ENCODE measurements at places on chromosomes 7 and 10.
A peak's percentile ranks its signal among the peaks of the same experiment; 100 is the strongest.

- DNase-seq: no peak
These were observed 200.5 kb upstream of the POT1 start for GRCh38 chr7:125130173-125130572.

GRCh38 chr7:57769958-57770357, 320.0 kb downstream of the ZNF716 start:
- DNase-seq: no peak

DNA sequence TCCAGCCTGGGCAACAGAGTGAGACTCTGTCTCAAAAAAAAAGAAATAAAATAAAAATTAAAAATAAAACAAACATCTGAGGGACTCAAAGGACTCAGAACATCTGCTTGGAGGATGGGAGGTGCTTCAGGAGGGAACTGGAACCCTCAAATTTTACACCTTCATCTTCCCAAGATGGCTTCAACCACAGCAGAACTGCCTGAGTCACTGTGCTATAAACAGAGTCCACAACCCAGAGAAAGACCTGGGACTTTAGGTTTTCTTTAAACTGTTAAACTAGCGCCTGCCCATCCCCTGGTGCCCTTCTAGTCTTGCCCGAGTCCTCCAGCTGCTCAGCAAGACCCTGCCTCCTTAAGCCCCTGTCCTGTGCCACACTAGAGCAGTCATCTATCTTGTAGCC, 40.8 kb downstream of the RGS10 start:
- DNase-seq: no peak

DNA sequence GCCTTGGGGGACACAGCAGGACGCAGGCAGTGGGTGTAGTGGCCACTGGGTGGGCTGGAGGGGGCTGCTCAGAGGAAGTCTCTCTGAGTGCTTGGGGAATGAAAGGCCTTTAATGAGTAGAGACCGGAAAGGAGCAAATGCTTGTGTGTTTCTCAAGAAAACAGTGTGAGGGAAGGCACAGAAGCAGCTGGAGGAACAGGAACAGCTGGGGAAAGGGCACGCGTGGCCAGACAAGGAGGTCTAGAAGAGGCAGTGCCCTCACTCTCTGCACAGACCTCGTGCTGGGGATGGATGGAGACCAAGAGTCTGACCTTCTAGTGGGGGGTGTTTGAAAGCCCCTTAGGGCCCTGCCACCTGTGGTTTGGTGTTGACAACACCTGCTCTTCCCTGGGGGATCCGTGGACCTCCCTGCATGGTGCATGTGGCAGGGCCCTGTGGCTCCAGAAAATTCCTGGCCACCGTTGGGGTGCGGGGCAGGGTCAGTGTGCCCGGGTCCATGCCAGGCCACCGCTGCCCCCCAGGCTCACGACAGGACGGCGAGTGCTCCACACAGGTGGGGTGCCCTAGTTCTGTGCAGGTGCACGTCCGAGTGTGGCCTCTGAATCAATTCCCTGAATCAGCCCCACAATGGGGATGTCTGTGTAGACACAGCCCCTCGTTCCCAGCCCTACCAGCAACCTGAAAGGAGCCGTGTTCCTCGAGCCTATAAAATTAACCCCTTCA, 25.9 kb upstream of the FAM20C start:
- DNase-seq: no peak

GRCh38 chr7:70470746-70471145, 661.2 kb upstream of the GALNT17 start:
- no peak for DNase-seq

DNA sequence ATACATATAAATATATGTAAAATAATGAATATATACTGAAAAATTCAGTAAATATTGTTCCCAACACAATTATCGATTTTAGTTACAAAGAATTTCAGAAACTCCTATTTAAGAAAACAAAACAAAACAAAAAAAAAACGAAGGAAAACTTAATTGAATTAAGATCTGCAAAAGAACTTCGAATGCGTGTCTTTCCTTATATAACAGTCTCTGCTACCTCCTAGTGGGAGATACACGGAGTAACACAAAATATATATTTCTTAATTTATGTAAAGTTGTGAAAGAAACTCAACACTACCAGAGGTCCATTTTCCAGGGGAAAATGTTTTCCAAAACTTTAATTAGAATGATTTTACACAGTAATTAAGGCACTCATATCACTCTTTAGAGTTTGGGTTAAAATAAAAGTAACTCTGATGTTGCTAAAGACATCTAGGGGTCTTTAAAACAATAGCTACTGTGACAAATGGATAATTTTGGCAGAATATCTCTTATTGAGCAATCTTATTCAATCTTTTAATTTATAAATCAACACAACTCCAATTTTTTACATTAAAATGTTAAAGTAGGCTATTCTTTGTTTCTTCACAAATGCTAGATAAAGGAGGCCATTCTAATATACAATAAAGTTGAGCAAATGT, 41.6 kb downstream of the NEBL start:
- DNase-seq: no peak

- no peak for DNase-seq
These were observed 12.5 kb upstream of the CALD1 start for GRCh38 chr7:134766779-134767519.

GRCh38 chr10:83533290-83533689, 606.0 kb upstream of the GHITM start:
- no peak for DNase-seq

- no peak for DNase-seq
These were observed 61.4 kb downstream of the FRMPD2 start for GRCh38 chr10:48213047-48213446.

DNA sequence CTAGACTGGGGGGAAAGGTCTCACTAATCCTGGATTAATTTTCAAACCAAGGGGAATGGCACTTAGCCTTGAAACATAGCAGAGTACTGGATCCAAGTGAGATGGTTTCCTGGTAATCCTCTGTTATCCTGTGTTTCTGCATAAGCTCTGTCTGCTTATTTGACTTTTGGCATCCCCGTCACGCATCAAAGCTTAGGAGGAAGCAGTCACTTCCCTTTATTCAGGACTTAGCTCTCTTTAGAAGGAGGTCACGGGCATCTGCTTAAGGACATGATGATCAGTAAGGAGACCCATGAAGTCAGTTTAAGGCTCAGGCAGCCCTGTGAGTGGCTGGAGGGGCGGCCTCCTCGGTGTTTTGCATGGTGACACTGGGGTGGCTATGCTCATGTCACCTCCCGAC, 30.0 kb downstream of the TSPAN15 start:
- no peak for DNase-seq

DNA sequence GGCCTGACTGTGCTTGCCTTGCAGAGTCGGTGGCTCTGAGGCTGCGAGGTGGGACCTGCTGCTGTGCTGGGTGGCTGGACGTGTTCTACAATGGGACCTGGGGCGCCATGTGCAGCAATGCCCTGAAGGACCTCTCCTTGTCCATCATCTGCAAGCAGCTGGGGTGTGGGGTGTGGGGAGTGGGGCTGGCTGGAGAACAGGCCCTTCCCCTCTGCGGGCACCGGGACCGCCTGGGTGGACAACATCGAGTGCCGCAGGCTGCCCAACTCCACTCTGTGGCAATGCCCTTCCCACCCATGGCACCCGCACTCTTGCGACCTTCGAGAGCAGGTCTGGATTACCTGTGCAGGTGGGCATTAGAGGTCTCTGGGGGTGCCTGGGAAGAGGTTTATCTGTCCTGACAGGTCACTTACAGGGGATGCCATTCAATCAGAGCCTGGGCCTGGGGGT, 10.9 kb downstream of the SCART1 start:
- no peak for DNase-seq

GRCh38 chr7:47622946-47623640, 41.2 kb upstream of the TNS3 start:
- DNase-seq: peak; percentile 82

DNA sequence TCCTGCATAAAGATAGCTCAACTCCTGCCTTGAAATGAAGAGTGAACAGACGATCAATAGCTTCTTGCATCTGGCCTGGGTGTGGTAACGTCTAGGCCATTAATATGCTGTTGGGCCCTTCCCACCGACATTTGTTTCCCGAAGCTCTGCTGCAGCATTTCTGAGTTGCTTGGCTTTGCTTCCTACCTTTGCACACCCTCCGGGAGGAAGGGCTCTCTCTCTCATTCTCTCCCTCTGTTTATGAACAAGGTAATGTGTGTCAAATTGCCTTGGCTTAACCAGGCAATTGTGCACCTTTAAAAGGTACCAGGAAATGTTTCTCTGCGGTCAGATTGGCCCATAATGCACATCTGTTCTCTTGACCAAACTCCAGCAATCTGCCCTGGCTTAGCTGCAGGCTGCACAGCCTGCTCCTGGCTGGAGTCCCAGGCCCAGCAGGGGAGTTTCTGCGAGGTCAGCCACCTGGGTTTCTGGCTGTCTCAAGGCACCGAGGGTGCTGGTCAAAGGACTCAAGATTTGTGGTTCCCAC, 223.7 kb downstream of the SNX10 start:
- no peak for DNase-seq

GRCh38 chr10:81309041-81309552, 565.9 kb upstream of the NRG3 start:
- DNase-seq: no peak

GRCh38 chr7:262251-262572, 27.8 kb upstream of the FOXL3 start:
- no peak for DNase-seq

All from AG09309 (cell line).